AG10803 (cell line): ENCODE measurements at places on chromosomes 6 and 20.

GRCh38 chr20:17617868-17618672 is 48.2 kb downstream of the DSTN start:
- no peak for DNase-seq

GRCh38 chr6:95142101-95142500 is 435.2 kb upstream of the MANEA start:
- no peak for DNase-seq

- no peak for DNase-seq
Measured at GRCh38 chr6:154984146-154984545, 11.0 kb upstream of the TIAM2 start.

DNA sequence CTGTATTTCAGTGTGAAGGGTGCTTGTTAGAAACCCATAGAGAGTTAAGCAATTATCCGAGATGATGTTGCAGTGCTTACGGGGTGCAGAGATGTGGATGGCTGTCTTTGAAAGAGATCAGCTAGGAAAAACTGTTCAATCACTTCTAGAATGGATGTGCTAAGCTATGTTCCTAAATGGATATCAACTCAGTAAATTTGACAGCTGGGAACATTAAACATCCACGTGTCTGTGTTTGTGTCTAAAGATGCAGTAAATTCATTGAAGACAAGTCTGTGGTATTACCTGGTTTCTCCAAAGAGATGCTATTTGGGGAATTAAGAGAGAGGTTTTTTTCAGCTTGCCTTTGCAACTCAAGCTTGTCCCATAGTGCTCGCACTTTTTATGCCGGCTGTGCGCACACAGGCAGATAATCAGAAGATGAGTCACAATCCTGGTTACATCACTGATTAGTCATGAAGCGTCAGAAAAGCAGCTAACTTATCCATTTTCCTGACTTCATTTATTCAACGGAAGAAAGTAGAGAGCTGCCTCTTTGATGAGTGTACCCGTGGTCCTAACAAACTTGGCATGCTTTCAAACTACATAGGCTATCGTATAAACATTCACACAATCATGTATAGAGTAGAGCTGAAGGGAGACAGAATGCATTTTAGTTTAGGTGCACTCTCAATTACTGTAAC is 691.7 kb upstream of the SLC35B3 start:
- DNase-seq = peak; percentile 67

DNA sequence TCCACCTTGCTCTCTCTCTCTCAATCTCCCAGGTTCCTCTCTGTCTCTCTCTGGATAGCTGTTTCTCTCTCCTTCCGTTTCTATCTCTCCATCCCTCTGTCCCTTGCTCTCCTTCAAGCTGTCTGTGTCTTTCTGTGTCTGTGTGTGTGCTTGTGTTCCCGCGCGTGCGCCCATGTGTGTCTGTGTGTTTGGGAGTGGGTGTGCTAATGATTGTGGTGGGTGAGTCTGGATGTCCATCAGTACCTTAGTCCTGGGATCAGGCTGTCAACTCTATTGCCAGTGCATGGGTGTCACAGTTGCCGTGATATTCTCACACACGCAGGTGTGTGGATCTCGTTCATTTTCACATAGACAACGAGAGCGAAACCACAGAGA is 1380.6 kb upstream of the DEFB115 start:
- no peak for DNase-seq

- no peak for DNase-seq
Measured at GRCh38 chr6:164692772-164693510, 616.5 kb downstream of the C6orf118 start.

GRCh38 chr6:153074761-153075160 is 56.3 kb downstream of the RGS17 start:
- peak; percentile 29 for DNase-seq

- DNase-seq = no peak
Measured at GRCh38 chr6:5828296-5828695, 178.4 kb downstream of the NRN1 start.

- no peak for DNase-seq
Measured at GRCh38 chr6:156434049-156434794, 343.0 kb upstream of the ARID1B start.

DNA sequence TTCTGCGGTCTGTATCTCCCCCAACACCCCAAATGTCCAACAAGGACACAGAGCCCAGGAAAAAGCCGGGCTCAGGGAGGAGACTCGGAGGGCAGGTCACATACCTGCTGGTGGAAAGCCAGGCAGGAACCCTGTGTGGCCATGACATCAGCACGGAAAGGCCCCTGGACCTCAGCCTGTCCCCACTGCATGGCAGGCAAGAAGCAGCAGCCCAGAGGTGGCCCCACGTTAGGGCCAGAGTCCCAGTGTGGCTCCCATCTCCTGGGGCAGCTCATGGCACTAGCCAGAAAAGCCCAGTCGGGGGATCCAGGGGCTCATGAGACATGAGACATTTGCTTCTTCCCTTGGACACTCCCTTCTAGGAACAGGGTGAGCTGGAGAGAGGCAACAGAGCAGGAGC is 258.7 kb downstream of the DLL1 start:
- no peak for DNase-seq

DNA sequence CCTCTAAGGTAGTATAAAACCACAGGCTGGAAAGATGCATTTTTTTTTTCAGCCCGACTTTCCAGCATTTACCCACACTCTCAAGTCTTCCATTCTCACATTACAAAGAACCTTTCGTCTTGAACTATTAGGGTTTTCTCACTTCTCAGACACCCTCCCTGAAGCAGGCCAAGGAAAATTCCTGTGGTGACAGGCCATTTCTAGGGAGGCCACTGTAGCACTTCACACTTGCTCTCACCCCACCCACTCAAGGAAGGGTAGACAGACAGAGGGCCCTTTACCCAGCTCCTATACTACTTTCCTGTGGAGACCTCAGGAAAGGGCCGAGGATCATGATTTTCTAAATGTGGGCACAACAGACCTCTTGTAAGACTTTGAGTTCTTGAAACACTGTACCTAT is 27.7 kb downstream of the KCNS1 start:
- no peak for DNase-seq

- no peak for DNase-seq
Measured at GRCh38 chr20:18738888-18739287, 74.7 kb upstream of the SCP2D1 start.

DNA sequence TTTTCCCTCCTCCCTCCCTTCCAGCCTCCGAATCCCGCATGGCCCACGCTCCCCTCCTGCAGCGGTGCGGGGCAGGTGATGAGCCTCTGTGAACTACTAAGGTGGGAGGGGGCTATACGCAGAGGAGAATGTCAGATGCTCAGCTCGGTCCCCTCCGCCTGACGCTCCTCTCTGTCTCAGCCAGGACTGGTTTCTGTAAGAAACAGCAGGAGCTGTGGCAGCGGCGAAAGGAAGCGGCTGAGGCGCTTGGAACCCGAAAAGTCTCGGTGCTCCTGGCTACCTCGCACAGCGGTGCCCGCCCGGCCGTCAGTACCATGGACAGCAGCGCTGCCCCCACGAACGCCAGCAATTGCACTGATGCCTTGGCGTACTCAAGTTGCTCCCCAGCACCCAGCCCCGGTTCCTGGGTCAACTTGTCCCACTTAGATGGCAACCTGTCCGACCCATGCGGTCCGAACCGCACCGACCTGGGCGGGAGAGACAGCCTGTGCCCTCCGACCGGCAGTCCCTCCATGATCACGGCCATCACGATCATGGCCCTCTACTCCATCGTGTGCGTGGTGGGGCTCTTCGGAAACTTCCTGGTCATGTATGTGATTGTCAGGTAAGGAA is at the start of gene OPRM1:
TSS of gene OPRM1 (plus strand) at position 10 of the 612 bp plus-strand sequence. CDS start at position 315, 305 bp downstream.
- DNase-seq = no peak

GRCh38 chr6:32184084-32184640 is at the start of gene AGER:
TSS of gene AGER (minus strand) at chr6:32184253. CDS start at chr6:32184222, 31 bp downstream.
- DNase-seq = no peak

- no peak for DNase-seq
Measured at GRCh38 chr6:13373488-13373886, 45.1 kb upstream of the TBC1D7 start.

DNA sequence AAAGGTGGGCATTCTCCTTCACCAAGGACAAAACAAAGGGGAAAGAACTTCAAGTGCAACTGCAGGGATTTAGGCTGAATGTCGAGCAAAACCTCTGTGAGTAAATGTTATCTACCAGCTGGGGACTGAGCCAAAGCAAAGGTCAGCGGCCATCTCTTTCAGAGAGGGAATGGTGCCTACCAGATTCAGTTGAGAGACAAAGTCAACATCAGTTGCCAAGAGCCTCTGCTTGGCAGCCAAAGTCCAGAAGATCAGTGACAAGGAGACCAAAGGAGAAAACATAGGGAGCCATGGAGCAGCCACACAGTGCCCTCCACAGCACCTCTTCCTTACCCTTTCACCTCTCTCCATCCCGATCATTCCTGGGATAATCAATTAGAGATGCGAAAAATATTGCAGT is 472.5 kb downstream of the KIF16B start:
- no peak for DNase-seq

- no peak for DNase-seq
Measured at GRCh38 chr6:107538856-107539387, 49.0 kb downstream of the SOBP start.

- no peak for DNase-seq
Measured at GRCh38 chr6:42194056-42194455, 700 bp downstream of the GUCA1B start.

DNA sequence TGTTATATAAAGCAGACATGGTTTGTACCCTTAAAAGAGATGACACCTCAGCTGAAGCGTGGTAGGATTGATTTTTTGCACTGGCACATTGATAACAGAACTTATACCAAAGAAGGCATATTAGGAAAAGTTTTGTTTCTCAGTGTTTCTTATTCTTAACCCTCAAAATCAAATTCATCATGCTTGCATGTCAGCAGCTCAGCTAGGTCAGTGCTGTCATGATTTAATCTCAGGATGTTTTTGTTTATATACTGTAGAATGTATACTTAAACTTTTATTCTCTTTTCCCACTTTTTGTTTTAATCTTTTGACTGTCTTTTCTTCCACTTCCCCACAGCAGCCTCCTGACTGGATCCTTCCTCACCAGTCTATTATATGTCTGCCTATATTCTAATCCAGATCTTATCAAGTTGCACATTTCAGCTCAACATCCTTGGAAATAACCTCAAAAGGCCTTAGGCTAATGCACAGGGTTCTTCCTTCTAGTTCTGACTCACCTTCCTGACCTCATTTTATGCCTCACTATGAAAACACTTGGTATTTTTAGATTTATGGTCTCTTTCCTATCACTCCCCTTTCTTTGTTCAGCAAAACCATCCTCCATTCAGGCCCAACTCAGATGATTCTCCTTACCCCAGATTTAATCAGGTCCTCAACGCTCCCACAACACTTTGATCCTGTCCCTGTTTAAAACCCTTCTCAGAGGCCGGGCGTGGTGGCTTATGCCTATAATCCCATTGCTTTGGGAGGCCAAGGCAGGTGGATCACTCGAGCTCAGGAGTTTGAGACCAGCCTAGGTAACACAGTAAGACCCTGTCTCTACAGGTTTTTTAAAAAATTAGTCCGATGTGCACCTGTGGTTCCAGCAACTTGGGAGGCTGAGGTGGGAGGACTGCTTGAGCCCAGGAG is 7.2 kb downstream of the HEBP2 start:
- no peak for DNase-seq

- no peak for DNase-seq
Measured at GRCh38 chr6:27514906-27515495, 42.1 kb upstream of the ZNF184 start.

DNA sequence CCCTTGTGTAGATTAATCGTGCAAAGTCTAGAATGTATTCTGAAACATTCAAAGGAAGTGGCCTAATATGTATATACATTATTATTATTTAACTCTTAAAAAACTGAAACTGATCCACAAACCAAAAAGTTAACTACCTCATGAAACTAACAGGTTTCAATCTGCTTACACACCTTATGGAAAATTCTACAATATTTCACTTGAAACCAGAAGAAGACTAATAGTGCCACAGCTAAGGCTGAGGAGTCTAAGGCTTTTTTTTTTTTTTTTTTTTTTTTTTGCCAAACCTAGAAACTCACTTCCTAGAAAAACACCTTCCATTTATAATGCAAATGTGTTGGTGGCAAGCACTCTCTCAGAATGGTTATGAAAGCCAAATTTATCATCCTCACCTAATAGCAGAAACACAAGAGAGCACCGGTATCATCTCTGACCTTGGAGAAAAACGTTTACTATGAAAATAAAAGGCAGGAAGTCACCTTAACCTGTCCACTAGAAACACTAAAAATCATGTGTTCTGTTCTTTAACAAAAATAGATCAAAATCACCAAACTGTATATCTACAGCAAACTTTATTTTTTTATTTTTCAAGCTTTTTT is 586.1 kb downstream of the FRK start:
- no peak for DNase-seq

DNA sequence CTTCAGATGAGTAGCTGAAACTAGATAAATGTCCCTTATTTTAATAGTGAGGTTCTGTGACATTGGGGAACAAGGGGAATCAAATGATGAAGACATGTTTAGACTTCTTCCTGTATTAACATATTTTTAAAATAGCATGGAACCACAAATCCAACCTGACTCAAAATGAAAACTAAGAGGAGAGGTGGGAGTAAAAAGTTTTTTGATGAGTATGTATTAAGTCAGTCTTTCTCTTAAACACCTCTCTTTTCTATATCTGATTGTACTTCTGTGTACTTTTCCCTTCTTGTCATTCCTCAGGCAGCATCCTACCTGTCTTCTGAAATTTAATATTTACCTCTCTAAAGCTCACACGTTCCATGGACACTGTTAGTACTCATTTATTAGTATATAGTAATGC is 8.7 kb upstream of the SDHAF4 start:
- DNase-seq = no peak

DNA sequence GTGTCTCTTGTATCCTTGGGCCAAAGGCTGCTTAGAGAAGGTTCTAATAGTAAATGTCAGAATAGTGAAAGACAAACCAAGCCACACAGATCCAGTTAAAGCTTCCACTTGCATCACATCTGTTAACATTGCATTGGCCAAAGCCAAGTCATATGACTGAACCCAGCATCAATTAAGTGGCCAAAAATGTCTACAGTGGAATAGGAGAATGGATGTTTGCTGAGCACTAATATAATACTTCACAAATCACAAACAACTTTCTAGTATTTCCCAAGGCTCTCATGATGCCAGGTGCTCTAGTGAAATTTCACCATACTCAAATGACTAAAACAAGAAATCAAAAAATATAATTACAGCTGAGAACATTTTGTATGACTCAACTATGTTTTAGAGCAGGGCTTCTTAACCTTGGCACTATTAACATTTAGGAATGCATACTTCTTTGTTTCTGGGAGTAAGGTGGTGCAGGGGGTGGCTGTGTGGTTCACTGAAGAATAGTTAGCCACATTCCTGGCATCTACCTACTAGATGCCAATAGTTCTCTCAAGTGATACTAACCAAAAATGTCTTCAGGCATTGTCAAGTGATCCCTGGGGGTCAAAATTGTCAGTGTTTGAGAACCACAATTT is 148.0 kb upstream of the SPTLC3 start:
- no peak for DNase-seq

- no peak for DNase-seq
Measured at GRCh38 chr20:63491078-63491477, 7.8 kb downstream of the EEF1A2 start.

- no peak for DNase-seq
Measured at GRCh38 chr20:33859157-33859695, 48.1 kb downstream of the CHMP4B start.

- DNase-seq = no peak
Measured at GRCh38 chr6:12529364-12530019, 187.1 kb upstream of the PHACTR1 start.
